ENCODE measurements at places on chromosomes 12 and 14. TPM values are rescaled to one million over a fixed set of nuclear protein-coding genes. Genes with fewer than 3 reads are reported as not detected.
A peak's percentile ranks its signal among the peaks of the same experiment; 100 is the strongest.

Gene LYZ
- 48.5 TPM for total RNA-seq

GRCh38 chr14:102973706-102974285 lies 51.3 kb downstream of the AMN start:
- no peak for DNase-seq
- H3K27me3 ChIP-seq = no peaks in the 10 kb centered on the region
- no peaks in the 10 kb centered on the region for H3K36me3 ChIP-seq
- no peak overlapping the region for H3K4me3 ChIP-seq

Gene SPIC
- total RNA-seq = not detected

GRCh38 chr14:43541356-43541755 lies 965.7 kb downstream of the FSCB start:
- no peaks in the 10 kb centered on the region for H3K4me1 ChIP-seq
- no peaks in the 10 kb centered on the region for H3K27me3 ChIP-seq
- H3K4me3 ChIP-seq = no peak overlapping the region

DNA sequence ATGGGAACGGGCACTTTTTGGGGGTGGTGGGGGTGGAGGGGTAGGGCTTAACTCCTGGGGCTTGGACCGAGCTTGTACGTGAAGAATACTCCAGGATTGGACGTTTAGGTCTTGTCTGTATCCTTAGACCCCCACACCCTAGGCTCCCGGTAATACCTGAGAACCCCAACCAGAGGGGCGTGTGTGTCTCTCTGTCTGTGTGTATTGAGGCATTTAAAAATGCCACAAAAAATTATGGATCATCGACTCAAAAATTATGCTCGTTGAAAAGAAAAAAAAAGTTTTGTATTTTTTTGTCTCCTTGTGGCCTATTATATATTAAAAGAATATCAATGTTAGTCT lies 459 bp downstream of the PPFIBP1 start:
- H3K36me3 ChIP-seq = no peaks in the 10 kb centered on the region
- H3K4me3 ChIP-seq = peak overlapping the region; percentile 78
- H3K27ac ChIP-seq = peak overlapping the region; percentile 82
- no peak for DNase-seq

GRCh38 chr14:104209985-104210816 lies 71.8 kb downstream of the KIF26A start:
- DNase-seq = no peak
- no peaks in the 10 kb centered on the region for H3K36me3 ChIP-seq
- H3K27ac ChIP-seq = no peak overlapping the region
- H3K27me3 ChIP-seq = no peaks in the 10 kb centered on the region

Gene MYO1H
- not detected for total RNA-seq

- DNase-seq = no peak
- H3K4me3 ChIP-seq = no peak overlapping the region
- no peaks in the 10 kb centered on the region for H3K4me1 ChIP-seq
- no peaks in the 10 kb centered on the region for H3K27me3 ChIP-seq
- H3K27ac ChIP-seq = no peak overlapping the region
- no peaks in the 10 kb centered on the region for H3K36me3 ChIP-seq
Observed at GRCh38 chr14:45699471-45699870, 446.5 kb upstream of the MIS18BP1 start.
